SW 1271 (cell line): ENCODE measurements at places on chromosomes 1 and 21.
A peak's percentile ranks its signal among the peaks of the same experiment; 100 is the strongest.

GRCh38 chr1:75787524-75787923, 1.5 kb downstream of the RABGGTB start:
- DNase-seq = no peak

GRCh38 chr1:28078262-28078661, 10.1 kb downstream of the EYA3 start:
- DNase-seq = no peak

- DNase-seq = no peak
Measured at GRCh38 chr21:44940116-44940631, 345 bp downstream of the SLX9 start.

GRCh38 chr1:185360714-185361113, 43.7 kb upstream of the IVNS1ABP start:
- DNase-seq = no peak

GRCh38 chr21:15493646-15494045, 236.1 kb upstream of the USP25 start:
- no peak for DNase-seq

DNA sequence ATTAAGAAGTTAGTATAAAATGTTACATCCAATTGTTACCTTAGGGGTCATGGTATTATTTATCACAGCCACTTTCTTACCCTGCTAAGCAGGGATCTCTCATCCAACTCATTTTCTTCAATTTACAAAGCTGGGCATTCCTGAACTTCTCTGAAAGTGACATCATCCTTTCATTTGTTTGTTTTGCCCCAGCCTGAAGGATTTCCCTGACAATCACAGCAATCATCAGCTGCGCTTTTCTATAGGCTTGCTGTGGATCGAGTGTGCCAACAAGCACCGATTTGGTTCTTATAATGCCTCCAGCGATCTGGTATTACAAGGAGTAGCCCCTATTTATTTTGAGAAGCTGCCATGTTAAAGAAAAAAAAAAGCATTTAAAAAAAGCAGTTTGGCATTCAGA, 240.2 kb downstream of the USH2A start:
- no peak for DNase-seq

- no peak for DNase-seq
Measured at GRCh38 chr1:3633344-3634058, 8.7 kb downstream of the TPRG1L start.

DNA sequence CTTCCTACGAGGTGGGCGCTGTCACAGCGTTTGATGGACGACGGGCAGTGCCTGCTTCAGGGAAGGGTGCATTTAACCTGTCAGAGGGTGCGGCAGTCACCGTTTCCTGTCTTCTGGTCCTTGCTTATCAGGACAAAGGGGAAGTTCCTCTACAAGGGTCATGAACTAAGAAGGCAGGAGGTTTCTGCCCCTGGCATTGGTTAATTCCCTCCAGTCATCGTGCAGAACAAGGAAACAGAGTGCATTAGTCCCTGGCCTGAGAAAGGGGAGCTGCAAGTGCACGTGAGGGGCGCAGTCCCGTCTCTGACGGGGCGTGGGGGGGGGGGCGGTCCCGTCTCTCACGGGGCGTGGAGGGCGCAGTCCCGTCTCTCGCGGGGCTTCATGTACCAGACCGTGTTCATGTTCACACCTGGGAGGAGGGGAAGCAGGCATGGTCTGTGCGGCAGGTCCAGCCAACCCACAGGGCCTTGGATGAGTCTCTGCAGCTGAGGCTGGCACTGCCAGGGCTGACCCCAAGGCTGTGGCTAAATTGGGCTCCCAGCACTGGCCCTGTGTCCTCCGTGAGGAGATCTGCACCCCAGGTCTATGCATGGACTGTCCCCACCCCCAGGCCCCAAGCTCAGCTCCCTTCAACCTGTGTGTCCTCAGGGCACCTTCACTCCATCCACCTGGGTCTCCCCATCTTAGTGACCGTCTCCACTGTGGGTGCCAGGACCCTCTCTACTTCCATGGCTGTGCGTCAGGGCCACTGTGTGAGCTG, 89.2 kb upstream of the COL6A1 start:
- DNase-seq = no peak

- no peak for DNase-seq
Measured at GRCh38 chr1:164774819-164775654, 216.1 kb downstream of the PBX1 start.

DNA sequence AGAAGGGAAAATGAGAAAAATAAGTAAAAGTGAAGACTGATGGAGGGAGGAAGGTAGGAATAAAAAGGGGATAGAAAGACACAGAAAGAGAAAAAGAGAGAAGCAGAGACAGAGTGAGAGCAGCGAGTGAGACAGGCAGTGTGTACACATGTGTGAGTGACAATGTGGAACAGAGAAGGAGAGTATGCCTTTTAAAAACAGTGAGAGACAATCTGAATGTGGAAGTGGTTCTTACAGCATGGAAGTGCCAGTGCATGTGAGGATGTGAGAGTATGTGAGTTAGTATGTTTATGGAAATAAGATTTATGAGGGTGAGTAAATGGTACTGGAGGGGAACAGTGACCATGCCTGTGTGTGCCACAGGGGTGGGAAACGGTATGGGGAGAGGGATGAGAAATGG, 1.2 kb downstream of the NEGR1 start:
- no peak for DNase-seq

GRCh38 chr1:68346188-68346808, 103.5 kb downstream of the RPE65 start:
- no peak for DNase-seq

DNA sequence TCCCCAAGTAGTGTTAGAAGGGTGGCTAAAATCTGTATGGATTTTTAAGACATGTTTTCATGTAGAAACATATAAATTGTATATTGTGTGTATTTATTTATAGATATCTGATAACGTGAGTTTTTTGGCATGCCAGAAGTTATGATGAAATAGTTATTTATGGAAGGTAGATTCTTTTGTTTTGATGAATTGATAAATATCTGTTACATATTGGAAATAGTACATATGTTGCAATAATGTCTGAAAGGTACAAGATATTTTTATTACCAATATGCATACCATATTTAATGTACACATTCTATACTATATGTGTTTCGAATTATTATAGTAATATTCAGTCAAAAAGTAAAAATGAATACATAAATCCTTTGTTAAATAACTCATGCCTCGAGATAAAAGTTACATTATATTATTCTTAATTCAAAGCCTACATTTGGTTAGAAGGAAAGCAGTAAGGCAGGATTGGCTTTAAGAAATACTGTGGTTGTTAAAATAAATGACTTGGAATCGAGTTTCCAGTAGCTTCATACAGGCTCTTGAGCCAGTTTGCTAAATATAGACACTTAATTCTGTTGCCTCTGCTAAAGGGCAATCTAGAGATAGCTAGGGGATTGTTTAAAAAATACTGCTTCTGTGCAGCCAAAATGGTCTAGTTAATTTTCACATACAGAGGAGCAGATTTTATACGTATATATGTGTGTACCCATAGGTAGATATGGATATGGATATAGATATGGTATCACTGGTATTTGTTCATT, 1175.1 kb upstream of the B3GALT2 start:
- DNase-seq = no peak

- no peak for DNase-seq
Measured at GRCh38 chr1:233006108-233006507, 55.7 kb downstream of the NTPCR start.

GRCh38 chr1:71041806-71042205, 5.8 kb downstream of the PTGER3 start:
- DNase-seq = no peak

DNA sequence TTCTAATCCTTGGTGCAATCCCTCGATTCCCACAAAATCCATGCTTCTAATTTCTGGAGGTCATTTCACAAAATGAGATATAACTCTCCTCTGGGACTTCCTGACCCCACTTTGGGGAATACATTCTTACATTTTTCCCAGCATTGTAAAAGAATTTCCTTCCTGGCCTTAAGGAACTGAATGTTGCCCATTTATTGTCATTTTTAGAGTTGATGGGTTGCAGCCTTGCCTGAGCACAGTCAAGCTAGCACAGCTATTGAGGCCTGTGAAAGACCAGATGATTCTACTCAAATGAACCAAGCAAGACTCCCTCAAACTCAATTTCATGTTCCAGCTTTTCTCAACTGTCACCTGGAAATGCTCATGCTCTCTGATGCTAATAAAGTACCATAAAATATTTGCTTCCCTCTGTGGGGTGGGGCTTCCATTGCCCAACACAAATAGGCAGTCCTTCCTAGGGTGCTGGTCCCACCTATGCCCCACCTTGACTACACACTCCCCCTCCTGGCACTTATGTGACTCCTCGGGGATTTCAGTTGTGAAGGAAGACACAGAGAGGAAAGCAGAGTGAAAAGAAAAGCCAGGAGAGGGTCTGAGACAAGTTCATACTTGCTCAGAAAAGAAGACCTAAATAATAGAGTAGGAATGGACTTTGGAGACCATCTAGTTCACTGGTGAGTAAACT, 24.0 kb upstream of the CDC7 start:
- DNase-seq = no peak

GRCh38 chr21:29511096-29511495, 212.4 kb downstream of the BACH1 start:
- no peak for DNase-seq

GRCh38 chr1:155596864-155597263, 13.2 kb upstream of the MSTO1 start:
- no peak for DNase-seq

GRCh38 chr1:194755241-194755994, 1569.0 kb upstream of the B3GALT2 start:
- no peak for DNase-seq

GRCh38 chr1:150409504-150410362, 45.8 kb downstream of the RPRD2 start:
- no peak for DNase-seq

DNA sequence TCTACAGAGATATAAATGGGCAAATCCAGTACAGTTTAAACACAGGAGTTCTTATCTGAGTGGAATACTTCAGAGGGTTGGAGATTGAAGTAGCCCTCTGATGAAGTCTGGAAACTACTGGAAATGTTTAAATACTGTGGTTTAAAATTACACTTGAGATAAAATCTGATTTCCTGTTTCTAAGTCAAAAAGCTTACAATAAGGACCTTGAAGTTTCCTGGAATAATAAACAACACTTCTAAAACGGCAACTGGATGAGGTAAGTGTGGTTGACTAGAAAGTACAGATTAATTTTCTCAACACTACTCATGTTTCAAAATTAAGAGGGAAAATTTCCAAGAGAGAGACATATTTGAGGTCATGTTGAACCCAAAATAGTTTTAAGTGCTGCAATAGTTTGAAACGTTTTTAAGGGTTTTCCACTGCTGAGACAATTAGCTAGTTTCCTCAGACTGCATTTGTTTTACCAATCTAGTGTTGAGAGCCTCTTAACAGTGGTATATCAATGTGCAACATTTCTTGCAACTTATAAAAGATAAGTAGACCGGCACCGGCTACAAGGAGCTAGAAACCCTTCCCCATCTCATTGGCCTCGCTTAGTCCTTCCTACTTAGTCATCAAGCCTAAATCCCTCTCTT, 27.4 kb downstream of the KCNA3 start:
- DNase-seq = no peak

- no peak for DNase-seq
Measured at GRCh38 chr1:207875532-207875931, 35.4 kb downstream of the CD34 start.

DNA sequence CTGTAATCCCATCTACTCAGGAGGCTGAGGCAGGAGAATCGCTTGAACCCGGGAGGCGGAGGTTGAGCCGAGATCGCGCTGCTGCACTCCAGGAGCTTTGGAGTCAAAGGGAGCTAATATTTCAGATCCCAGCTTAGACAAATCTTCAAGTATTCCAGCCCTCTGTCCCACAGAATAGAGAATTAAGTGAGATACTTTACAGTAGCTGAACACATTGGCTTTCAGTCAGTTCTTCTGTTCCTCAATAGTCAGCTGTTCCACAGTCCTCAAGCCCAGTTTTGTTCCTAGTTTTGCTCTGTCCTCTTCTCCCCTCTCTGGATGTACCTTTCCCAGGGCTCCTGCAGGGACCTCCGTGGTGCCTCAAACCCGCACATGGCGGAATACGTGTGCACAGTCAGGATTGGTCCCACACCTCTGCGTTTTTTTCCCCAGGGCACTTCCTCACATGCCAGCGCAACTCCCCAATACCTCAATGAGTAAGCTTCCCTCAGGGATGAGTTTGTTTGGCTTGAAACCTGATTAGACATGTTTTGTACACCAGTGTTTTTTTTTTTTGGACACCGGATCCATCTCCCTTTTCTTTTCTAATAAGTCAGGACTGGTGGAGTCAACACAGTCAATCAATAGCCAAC, 1.2 kb downstream of the MFN2 start:
- no peak for DNase-seq

DNA sequence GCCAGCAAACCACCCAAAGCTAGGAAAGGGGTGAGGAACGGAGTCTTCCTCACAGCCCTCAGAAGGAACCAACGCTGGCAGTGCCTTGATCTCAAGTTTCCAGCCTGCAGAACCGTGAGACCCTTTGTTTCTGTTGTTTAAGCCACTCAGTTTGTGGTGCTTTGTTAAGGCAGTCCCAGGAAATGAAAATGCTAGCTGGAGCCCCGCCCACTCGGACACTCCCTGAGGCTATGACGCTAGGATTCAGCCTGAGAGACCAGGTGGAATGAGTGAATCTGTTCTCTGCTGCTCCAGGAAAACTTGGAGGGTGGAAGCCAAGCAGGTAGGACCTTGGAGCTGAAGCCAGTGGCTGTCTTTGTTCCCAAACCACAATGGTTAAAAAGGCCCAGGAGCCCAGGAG, 196.5 kb upstream of the POU3F1 start:
- DNase-seq = no peak

DNA sequence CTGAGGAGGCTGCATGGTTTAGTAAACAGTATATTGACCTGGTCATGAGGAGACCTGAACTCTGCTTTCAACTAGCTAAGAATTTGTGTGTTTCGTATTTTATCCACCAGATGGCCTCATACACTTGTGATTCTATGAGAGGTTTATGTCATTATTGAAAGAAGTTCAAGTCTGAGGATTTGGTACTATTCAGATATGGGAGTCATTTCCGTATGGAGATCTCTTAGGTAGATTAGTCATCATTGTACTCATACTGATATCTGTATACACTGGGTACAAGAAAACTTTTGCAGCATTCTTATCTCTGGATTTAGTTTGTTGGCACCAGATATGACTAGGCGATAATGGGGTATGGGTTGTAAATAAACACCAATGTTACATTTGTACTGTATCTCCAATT, 26.6 kb downstream of the ATF6 start:
- peak; percentile 64 for DNase-seq

GRCh38 chr1:104073463-104073902, 323.8 kb downstream of the AMY1C start:
- no peak for DNase-seq

- DNase-seq = no peak
Measured at GRCh38 chr1:111369645-111370044, 57.9 kb downstream of the OVGP1 start.

DNA sequence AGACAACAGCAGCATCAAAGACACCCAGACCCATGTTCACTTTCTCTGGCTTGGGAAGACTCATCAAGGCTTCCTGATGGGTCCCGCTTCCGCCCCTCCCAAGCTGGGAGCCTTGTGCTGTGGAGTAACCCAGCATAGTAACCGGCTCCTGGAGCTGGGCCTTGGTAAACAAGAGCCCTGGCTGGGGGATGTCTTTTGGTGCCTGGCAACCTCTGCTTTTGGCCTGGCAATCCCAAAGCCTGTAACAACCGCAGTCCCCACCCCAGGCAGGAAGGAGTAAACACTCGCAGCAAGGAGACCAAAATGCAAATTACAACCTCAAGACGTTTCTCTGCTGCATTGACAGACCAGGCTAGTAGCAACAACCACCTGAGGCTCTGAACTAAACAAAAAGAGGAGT, 16.9 kb upstream of the THRAP3 start:
- DNase-seq = no peak
